ENCODE measurements at places on chromosomes 5 and 9.
A peak's percentile ranks its signal among the peaks of the same experiment; 100 is the strongest.

- no peak for DNase-seq
Measured at GRCh38 chr5:74288448-74289108, 351.9 kb downstream of the ENC1 start.

DNA sequence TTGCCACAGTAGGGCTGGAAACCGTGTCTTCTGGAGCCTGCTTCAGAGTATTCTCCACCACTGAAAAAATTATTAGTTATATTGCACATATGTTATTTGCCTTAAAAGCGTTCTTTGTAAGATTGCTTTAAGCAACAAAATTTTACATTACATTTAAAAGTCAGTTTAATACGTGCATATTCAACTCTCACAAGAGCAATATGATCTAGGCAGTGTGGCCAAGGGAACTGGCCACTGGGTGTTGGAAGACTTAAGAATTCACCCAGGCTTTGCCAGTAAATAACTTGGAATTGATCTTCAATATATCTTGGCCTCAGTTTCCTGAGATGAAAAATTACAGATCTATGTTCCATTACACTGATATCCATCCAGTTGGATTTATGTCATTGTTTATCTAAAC lies 694.4 kb downstream of the EFNA5 start:
- no peak for DNase-seq

- no peak for DNase-seq
Measured at GRCh38 chr5:161230221-161230620, 316.3 kb downstream of the GABRB2 start.

DNA sequence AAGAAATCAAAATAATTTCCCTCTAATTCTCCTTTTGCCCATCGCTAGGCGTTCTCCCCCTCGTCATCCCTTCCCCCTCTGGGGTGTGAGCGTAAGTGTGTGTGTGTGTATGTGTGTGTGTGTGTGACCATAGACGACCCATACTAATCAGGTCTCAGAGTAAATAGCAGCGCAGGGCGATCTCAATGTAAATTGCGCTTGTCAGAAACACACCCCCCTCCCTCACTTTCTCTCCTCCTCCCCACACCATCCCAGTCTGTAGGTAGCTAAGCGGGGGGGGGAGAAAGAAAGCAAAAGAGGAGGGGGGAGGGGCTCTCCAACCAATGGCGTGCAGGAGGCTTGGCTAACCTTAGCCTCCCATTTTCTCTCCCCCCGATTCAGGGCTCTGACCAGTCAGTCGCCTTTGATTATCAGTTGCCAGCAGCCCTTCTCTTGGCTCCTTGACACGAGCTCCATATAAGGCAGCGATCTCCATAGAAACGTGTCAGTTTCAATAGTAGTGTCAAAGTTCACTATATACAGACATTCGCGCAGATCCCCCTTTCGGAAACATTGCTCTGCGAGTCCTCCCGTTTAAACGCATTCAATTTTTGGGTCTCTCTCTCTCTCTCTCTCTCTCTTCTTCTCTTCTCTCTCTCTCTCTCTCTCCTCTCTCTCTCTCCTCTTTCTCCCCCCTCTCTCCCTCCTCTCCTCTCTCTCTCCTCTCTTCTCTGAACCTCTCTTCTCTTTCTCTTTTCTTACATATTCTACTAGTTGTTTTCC lies at the start of gene NR2F1:
TSS of gene NR2F1 (plus strand) at position 546 of the 762 bp plus-strand sequence. CDS start 1,802 bp downstream, outside the sequence.
- no peak for DNase-seq

DNA sequence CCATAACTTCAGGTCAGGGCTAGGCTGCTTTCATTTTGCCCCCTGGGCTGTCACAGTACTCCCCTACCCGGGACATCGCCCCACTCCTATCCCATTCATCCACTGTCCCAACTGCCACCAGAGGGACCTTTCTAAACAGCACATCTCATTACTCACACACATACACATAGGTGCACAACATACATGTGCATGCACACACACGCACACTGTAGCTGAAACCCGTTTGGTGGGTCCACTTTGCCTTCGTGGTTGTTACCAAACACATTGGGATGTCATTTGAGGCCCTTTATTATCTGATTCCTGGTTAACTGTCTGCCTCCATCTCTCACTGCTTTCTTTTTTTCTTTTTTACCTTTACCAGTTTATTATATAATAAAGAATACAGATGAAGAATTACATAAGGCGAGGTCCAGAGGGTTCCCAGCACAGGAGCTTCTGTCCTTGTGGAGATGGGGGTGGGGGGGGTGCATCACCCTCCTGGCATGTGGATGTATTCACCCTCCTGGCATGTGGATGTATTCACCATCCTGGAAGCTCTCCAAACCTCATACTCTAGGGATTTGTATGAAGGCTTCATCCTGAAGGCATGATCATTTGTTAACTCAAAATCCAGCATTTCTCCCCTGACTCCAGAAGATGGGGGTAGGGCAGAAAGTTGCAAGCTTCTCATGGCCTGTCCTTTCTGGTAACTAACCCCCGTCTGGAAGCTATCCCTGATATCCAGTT lies 186.0 kb downstream of the GOLPH3 start:
- no peak for DNase-seq

- DNase-seq = peak; percentile 21
Measured at GRCh38 chr5:154575546-154576428, 97.8 kb upstream of the HAND1 start.

DNA sequence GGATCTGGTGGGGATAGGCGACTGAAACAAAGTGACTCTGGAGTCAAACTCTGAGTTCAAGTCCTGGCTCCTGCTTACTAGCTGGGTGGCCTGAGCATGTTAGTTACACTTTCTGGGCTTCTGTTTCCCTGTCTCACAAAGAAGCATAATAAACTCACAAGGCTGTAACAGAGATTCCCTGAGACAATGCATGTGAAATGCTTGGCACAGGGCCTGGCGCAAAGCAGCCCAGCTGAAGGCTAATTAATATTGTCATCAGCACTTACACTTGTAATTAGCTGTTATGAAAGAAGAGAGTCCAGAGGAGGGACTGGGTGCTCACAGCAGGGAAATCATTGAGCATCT lies 64.1 kb upstream of the SPOCK1 start:
- DNase-seq = no peak

DNA sequence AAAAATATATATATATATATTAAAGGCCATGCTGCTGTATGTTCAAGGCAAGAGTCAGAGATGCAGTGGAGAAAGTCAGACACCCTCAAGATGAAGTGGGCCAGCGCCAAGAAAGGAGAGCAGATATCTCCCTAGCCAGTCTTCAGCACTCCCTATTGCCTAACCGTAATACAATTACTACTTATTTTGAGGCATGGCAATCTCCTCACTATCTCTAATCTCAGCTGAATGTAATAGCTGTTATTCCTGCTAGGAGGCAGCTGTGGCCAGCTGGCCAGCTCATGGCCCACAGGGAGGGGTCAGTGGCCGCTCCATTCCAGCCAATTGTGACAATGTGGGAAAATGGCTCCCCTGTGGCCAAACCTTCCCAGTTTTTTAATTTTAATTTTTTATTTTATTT lies 87.5 kb upstream of the FBXW11 start:
- no peak for DNase-seq

GRCh38 chr9:105883847-105884246 lies 189.5 kb downstream of the TMEM38B start:
- peak; percentile 86 for DNase-seq

DNA sequence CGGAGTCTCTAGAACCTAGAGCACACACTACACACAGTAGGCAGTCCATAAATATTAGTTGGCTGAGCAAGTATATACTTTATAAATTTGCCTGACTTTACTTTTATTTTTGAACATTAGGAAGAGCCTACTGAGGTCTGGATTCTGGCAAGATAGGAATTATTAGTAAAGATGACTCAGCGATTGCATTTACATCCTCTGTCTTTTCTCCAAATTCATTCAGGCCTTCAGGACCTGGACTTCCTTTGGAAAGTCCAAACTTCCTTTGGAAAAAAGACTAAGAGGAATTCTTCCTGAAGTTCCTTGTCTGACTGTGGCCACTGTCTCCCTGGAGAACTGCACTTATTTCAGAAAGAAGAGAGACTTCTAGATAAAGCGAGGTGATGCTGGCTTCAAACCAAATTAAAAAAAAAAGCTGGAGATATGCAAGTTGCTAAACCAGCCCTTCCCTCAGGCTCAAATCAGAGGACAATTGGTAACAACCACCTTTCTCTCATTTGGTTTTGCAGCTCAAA lies 251.3 kb downstream of the GAS1 start:
- DNase-seq = no peak

GRCh38 chr9:4750023-4750673 lies 9.1 kb upstream of the AK3 start:
- no peak for DNase-seq

- DNase-seq = no peak
Measured at GRCh38 chr5:65612298-65612907, 11.7 kb downstream of the TRIM23 start.

- DNase-seq = no peak
Measured at GRCh38 chr5:153490118-153491037, at the start of gene GRIA1. Gene GRIA1 (plus strand): TSS chr5:153490670.
